NCI-H2227 treated with DMSO at 0.1 percent for 48 hours (cell line): ENCODE measurements at places on chromosomes 2 and 18.

DNA sequence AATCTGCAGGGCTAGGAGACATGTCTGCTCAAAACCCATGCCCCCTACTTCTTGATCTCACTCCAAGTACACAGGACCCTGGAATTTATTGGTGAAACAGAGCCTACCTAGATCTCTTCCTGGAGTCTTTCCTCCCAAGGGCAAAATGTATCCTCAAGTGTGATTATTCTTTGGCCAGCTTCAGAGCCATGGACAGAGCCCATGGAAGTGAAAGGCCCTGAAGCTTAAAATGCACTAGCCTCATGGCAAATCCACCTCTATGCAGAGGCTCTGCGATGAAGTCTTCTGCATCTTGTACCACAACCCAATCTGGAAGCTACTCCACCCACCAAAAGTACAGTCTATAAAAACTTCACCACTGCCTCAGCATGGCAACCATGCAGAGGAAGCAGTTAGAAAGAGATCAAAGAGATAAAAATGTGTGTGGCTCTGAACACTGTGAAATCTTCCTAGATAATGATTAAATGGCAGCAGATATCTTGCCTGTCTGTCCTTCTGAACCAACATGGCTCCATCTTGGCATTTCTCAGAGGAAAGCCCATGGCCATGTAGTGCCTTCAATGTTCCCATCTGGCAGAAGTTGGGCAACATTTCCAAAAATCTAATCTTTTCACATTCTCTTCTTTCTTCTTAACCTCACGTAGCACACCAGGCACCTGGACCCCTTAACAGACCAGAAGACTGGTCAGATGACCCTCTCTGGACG lies 142.9 kb upstream of the KLF7 start:
- DNase-seq: no peak

DNA sequence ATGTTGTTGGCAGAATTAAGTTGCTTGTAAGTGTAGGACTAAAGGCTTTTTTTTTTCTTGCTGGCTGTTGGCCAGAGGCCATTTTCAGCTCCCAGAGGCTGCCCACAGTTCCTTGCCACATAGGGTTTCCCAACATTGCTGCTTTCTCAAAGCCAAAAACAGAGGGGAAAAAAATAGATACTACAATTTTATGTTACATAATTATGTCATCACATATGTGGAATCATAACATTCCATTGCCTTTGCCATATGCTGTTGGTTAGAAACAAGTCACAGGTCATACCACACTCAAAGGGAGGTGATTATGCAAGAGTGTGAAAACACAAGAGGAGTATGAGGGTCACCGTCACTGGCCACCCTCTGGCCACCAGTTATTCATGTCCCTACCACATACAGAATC lies 154.5 kb downstream of the RTN4 start:
- DNase-seq: no peak

- DNase-seq: no peak
These were observed 125.9 kb upstream of the SATB2 start for GRCh38 chr2:199583676-199584075.

- no peak for DNase-seq
These were observed 55.2 kb downstream of the SNORC start for GRCh38 chr2:232925153-232925820.

DNA sequence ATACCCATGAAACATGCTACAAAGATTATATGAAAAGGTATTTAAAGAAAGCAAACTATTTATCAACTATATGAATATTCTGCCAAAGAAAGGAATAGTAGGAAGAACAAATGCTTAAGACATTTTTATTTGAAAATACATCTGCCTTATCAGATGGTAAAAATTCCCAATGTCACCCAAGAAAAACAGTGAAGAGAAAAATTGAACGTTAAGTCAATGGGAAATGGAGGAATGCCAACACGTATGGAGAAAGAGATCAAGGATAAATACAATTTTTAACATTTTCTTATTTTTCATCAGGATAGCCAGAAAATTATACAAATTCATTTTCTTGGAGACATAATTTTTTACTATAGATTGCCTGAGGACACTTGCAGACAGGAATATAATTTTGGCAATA lies 394.2 kb downstream of the ZEB2 start:
- DNase-seq: no peak

DNA sequence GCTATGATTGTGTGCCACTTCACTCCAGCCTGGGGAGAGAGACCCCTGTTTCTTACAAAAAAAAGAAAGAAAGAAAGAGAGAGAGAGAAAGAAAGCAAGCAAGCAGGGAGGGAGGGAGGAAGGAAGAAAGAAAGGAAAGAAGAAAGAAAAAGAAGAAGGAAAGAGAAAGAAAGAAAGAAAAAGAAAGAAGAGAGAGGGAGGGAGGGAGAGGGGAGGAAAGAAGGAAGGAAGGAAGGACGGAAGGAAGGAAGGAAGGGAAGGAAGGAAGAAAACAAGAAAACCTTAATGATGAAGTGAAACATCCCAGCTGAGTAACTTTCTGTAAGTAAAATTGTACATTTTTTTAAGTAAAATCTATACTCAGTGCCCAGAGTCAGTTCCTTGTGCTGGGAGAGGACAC lies 75.5 kb upstream of the GLS start:
- DNase-seq: no peak

DNA sequence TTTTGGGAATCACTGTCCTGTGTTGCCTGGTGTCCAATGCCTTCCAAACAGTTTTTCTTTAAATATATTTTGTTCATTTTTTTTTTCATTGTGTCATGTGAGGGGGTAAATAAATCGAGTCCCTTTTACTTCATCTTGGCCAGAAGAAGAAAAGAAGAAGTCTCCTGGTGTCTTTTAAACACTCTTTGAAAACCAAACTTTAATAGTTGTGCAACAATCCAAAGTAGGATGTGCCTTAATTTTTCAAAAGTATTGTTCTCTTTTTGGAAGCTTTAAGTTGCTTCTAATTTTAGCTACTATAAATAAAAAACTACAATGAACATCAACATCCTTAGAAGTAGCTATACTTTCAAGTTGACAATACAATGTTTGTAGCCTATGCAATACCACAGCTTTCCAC lies 154.9 kb downstream of the ATAD2B start:
- no peak for DNase-seq

DNA sequence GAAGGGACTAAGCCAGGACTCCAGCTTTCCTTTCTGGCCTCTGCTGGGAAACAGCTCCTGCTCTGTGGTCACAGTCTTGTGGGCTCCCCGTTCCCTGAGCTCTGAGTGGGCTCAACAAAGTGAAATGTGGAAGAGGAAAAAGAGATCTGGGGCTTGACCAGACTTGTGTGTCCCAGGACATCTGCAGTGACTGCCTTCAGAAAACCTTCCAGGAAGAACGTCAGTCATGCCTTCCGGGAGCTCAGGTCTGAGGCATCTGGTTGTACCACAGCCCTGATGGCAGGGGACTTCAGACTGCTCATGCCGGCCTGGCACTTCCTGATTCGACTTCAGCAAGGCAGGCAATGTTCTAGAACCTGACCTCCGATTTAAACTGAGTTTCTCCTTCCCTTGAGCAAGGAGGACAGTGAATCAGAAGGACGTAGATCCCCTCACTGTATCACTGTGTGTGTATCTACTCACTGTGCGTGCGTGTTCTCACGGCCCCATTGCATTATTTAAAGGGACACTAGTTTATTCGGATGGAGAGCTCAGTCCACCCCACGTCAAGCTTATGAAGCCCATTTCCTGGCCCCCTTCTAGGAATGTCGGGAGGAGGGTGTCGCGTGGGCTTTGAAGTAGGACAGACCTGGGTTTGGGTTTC lies 548 bp upstream of the FBLN7 start:
- DNase-seq: no peak

- no peak for DNase-seq
These were observed 111.8 kb downstream of the HDAC4 start for GRCh38 chr2:239288951-239289511.

GRCh38 chr2:124145982-124146381 lies 120.9 kb downstream of the CNTNAP5 start:
- no peak for DNase-seq

DNA sequence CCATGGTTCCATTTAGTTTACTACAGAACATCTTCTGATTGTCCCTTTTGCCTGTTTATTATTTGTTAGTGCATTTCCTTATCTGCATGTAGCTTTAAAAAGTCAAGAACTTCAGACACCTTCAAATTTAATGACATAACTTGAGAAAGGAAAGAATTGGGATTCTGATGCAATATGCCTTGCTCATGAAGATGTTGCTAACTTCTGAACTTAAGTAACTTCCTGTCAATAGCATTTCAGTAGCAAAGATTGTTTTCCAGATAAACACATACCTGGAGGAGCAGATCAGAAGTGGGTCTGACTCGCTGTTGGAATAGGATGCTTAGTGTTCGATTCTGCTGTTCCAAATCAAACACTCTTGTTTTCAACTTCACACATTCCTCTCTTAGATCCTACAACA lies 190.2 kb upstream of the LYPD1 start:
- no peak for DNase-seq

- no peak for DNase-seq
These were observed 48.8 kb downstream of the ALPK2 start for GRCh38 chr18:58580078-58580477.

DNA sequence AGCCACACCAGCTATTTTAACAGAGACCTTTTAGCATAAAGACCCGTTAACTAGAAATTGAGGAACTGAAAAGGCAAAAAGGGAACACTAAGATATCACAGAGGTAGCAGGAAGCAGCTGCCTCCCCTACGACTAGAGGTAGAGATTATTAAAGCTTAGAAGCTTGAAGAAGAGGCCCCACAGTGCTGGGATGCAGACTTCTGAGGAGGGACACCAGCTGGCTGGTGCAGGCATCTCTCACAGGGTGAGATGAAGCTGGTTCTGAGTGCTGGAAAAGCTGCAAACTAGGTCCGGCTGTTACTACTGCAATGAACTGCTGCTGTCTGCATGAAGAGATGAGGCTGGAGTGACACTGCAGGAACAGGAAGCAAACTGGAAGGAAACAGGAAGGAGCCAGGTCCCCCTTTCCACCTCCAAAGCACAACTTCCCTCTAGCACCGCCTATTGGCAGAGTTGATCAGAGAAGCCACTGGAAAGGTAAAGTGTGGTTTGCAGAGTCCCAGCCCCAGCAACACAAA lies 61.2 kb upstream of the MRPS9 start:
- DNase-seq: no peak

DNA sequence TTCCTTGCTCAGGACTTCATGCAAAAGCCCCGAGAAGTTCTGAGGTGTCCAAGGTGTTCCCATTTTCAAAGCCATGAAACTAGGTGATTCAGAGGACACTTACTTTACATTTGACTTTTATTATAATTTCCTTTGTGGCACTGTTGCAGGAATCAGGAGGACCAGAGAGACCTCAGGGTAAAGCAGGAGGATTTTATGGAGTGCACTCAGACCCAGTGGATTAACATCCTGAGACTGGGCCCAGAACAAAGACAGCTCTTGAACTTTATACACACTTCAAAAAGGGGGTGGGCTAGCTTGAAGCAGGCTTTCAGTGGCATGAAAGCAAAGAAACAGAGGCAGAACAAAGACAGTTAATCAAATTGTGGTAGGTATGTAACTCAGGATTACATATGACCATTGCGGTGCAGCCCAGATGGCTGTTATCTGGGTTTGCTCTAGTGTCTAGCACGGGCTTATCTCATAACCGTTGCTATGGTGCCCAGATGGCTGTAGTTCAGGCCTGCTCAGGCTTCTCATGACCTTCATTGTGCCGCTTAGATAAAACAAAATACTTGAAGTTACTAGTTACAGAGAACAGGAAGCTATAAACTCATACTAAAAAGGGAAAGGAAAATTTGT lies 39.4 kb downstream of the TMEM182 start:
- DNase-seq: no peak

- DNase-seq: no peak
These were observed 146.2 kb downstream of the RBMS1 start for GRCh38 chr2:160347269-160347863.

- DNase-seq: no peak
These were observed 431.5 kb downstream of the RNF144A start for GRCh38 chr2:7348761-7349160.

DNA sequence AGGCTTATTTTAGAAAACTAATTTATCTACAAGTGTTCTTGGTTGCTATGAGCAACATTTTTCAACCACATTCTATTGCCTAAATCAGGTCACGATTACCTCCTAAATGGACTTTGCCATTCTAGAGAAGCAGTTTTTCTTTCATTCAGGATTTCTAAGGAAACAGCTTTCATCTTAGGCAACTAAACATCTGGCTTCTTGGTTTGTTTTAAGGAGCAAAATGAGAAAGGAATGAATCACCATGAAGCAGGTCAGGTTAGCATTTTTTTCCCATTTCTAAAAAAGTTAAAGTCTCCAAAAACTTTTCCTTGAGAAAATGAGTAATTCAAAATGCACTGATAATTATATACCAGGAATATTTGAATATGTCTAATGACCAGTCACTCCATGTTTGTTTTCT lies 114.8 kb downstream of the GAREM1 start:
- DNase-seq: no peak

- no peak for DNase-seq
These were observed 779.5 kb upstream of the LRRTM1 start for GRCh38 chr2:81084101-81084500.

DNA sequence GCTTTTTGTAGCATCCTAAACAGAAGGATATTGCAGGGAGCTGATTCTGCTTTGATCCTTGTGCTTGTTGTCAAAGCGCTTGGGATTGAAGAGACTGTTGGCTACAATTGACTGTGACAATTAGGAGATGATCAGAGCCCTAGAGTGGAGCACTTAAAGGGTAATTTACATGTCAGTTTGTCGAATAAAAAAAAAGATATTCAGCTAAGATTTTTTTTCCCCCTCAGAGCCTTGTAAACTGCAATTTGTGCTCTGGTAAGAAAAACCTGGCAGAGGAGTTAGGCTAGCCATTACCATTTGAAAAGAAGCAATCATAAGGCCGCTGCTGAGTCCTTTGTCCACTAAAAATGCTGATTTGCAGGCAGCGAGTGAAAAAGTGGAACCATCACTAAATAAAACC lies 47.8 kb upstream of the ZEB2 start:
- DNase-seq: peak; percentile 87

- no peak for DNase-seq
These were observed 86.1 kb downstream of the LONRF2 start for GRCh38 chr2:100236166-100236565.

DNA sequence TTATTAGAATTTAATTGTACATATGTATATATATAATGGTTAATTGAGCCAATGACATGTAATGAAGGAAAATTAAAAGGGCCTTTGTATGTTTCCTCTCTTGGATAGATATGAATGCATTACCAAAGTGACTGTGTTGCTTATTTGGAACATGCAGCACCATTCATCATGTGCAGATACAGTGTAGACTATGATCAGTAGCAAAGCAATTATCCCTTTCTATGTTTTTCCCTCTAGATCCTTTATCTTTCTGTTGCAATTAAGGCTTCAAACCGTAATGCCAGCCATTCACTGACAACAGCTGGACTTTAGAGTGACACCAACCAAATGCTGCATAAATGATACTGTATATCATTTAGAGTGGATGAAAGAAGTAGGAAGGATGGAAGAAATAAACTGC lies 565.2 kb downstream of the NRXN1 start:
- DNase-seq: no peak

- DNase-seq: no peak
These were observed 48.2 kb downstream of the LIPG start for GRCh38 chr18:49610022-49610445.
